ENCODE measurements at places on chromosomes 12 and 14.

DNA sequence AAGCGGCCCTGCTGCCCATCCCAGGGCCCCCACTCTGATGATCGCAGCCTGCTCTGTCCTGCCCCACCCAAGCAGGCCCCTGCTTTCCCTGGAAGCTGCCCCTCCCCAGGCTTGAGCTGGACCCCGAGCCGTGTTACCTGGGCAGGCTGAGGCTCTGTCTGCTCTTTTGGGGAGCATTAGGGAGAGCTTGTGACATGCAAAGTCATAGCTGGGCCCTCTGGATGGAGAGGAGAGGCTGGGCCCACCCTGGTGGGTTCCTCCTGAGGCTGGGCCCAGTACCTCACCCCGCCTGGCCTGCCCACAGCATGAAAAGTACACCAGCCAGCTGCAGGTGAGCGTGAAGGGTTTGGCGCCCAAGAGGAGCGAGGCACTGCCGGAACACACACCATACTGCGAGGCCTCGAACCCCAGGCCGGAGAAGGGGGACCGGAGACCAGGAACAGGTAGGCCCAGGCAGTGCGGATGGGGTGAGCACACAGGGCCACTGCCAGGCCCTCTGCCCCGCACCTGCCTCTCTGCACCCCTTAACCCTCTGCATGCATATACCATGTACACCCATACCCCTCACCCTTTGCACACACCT lies 15.0 kb downstream of the CEP170B start:
- no peak for DNase-seq

DNA sequence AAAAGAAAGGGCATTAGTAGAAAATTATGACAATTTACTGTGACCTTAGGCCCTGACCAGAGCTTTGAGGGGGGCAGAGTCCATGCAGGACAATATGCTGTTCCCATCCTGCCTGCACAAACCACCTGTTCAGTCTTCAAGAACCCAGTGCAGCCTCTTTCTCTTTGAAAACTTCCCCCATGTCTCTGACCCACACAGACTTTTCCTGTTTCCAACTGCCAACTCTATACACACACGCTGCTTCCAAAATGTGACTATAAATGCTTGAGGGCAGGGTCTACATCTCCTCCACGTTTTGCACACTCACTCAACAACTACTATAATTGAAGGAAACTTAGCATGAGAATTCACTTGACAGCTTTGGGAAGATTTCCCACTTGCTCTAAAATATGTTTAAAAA lies 36.6 kb upstream of the SYCP3 start:
- no peak for DNase-seq

DNA sequence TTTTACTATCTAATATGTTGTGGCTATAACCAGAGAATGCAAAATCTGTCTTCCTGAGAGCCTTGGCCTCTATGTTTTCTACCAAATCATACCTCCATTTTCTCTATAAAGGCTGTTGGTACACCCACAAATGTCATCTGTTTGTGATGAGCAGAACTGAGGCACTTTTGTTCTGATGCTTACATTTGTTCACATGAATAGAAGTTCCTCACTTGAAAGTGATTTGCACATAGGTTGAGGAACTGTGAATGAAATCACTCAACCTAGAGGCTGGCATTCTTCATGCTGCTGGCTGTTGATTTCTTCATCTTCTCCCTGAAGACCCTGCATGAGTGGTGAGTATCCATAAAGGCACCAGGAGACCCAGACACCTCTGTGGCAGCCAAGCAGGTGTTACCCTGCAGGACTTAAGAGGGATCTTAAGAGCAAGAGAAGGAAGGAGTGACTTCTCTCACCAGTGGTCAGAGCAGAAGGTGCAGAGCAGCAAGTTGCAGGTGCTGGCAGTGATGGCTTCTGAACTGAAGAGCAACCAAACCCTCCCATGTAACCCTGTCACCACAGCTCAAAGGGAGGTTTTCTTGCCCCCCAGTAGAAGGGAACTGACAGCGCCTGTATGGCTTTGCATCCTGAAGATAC lies 110.3 kb downstream of the HMGA2 start:
- no peak for DNase-seq

DNA sequence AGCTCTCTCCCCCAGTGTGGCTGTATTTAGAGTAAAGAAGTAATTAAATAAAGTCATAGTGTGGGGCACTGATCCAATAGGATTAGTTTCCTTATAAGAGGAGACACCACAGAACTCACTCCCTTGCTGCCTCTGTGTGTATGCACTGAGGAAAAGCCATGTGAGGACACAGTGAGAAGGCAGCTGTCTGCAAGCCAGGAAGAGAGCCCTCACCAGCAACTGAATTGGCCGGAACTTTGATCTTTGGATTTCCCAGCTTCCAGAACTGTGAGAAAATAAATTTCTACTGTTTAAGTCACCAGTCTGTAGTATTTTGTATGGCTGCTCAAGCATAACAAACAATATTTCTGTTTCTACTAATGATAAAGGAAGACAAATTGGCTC lies 368.7 kb upstream of the PRICKLE1 start:
- DNase-seq = no peak

GRCh38 chr12:43271659-43272058 lies 280.3 kb downstream of the ADAMTS20 start:
- DNase-seq = no peak

Measured in activated CD4-positive, alpha-beta T cell treated with anti-CD3 and anti-CD28 coated beads, Interleukin-2, Interleukin-4, amounts not matched to agents 100 ng/mL and 50 ng/mL, durations not matched to agents 16 hours and 8 hours (primary cell).